ENCODE measurements at places on chromosomes 4 and X.

DNA sequence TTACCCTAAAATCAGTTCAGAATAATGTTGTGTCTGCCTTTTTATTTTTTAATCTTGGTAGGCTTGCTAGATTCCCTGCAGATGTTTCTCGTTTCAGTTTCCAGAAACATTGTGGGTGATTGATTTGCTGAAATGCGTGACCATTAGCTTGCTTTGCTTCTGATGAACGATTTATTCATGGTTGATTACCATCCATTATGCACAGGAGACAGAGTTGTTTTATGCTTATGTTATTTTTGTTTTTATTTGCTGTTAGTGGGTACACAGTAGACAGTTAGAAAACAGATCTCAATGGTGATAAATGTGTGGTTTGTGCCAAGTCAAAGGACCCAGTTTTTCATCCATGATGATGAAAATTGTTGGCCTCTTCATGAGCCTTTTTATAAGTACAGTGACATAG, 455.6 kb upstream of the BOD1L1 start:
- no peak for DNase-seq

GRCh38 chr4:14528918-14529317, 473.4 kb upstream of the CPEB2 start:
- no peak for DNase-seq

GRCh38 chr4:185307136-185307950, 88.4 kb downstream of the LRP2BP start:
- no peak for DNase-seq

DNA sequence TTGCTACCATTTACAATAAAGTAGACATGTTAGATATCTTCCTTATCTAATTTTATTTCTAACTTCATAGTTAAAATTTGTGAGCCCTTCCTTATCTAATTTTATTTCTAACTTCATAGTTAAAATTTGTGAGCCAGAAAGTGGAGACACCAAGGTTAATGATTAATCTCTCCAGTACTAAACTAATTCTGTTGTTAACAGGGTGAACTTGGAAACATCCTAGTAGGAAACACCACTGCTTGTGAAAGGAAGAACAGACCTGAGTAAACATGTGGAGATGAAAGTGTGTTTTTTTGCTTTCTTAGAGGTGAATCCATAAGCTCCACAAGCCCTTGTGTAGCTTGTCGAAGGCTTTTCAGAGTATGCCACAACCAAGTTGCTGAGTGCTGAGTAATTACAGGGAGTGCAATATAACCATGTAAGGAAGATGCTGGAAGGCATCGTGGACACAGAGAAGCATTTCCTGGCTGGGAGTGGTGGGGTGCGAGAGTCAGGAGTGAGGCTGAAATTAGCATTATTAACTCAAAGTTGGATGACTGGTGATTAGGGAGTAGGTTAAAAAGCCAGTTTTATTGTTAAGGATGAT, 118.6 kb upstream of the NEIL3 start:
- no peak for DNase-seq

DNA sequence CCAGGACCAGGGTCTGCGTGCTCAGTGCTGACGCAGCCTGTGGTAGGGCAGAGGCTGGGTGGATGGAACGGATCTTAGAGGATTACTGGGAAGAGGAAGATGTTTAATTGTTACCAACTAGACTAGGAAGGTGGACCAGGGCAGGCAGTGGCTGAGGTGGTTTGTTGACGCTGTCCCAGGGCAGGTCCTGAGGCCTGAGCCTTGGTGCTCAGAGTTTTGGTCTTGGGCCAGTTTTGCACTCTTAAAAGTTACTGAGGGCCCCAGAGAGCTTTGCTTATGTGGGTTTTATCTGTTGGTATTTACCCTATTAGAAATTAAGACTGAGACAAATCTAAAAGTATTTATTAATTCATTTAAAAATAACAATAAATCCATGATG, 20.4 kb downstream of the RNF212 start:
- no peak for DNase-seq

DNA sequence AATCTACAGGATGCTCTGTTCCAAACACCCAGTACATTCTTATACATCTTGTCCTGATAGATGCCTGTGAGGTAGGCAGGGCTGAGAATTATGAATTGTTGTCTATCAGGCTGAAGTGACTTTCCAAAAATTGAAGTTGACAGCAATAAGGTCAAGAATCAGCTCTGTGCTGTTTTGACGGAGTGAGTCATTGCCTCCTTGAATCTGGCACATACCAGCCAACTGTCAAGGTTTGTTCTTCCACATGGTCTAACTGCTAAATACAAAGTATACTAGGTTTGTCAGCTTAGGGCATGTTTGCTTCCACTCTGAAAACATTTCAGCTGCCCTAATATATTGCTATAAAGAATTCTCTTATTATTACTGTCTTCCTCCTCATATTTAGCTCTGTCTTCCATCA, 32.3 kb downstream of the SH3RF1 start:
- no peak for DNase-seq

DNA sequence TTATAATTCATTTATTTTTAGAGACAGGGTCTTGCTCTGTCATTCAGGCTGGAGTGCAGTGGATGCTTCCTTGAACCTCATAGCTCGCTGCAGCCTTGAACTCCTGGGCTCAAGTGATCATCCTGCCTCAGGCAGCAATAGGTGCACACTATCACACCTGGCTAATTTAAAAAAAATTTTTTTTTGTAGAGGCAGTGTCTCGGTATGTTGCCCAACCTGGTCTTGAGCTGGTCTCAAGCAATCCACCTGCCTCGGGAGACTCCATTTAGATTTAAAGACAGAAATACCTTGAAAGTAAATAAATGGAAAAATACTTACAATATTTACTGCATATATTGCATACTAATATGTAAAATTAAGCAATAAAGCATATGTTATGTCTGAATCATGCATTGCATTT, 40.3 kb upstream of the MAB21L2 start:
- DNase-seq: no peak

Data from T-helper 17 cell (primary cell).